Upper lobe of left lung (tissue), 6 donors: ENCODE measurements at places on chromosomes 6 and 20. TPM values are rescaled to one million over a fixed set of nuclear protein-coding genes. Genes with fewer than 3 reads are reported as not detected.
A peak's percentile ranks its signal among the peaks of the same experiment; 100 is the strongest.

- no peaks in the 10 kb centered on the region for H3K4me1 ChIP-seq
- no peak for DNase-seq
- H3K36me3 ChIP-seq: no peaks in the 10 kb centered on the region
- H3K4me3 ChIP-seq: no peak overlapping the region
- no peak overlapping the region for H3K27ac ChIP-seq
- H3K27me3 ChIP-seq: no peaks in the 10 kb centered on the region
Measured at GRCh38 chr6:6516666-6517458, 71.7 kb upstream of the LY86 start.

DNA sequence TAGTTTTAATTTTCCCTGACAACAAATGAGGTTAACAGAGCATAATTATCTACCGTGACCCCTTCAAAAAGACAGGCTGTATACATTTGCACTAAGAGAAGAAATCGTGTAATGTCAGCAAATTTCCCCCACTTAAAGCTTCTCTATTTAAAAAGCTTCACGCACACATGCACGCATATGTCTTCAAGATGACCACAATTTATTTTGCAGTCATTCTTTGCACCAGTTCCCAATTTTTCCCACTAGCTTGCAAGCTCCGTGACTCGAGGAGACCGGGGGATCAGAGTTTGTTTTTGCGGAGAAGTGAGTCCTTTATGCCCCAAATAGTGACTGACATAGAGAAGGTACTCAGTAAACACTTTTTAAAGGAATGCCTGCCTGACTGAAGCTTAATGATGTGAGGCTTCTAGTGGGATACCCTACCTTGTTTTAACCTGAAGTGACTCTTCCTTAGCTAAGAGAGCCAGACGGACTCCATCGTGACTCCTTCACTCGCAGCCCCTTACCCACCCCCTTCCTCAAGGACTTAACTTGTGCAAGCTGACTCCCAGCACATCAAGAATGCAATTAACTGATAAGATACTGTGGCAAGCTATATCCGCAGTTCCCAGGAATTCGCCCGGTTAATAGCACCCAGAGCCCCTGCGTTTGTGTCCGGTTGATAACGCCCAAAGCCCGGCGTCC is 9.3 kb upstream of the NQO2 start:
- no peaks in the 10 kb centered on the region for H3K27me3 ChIP-seq
- no peak for DNase-seq
- H3K4me3 ChIP-seq: peak overlapping the region; percentile 82
- no peaks in the 10 kb centered on the region for H3K36me3 ChIP-seq
- H3K4me1 ChIP-seq: peaks cover 12% of the 10 kb centered on the region

- no peak for DNase-seq
- peaks cover 7% of the 10 kb centered on the region for H3K4me1 ChIP-seq
- H3K27me3 ChIP-seq: no peaks in the 10 kb centered on the region
Measured at GRCh38 chr6:470051-470900, 78.7 kb downstream of the IRF4 start.

Gene SIGLEC1
- 69.9 TPM for total RNA-seq
